ENCODE measurements at places on chromosomes 11 and 22.

DNA sequence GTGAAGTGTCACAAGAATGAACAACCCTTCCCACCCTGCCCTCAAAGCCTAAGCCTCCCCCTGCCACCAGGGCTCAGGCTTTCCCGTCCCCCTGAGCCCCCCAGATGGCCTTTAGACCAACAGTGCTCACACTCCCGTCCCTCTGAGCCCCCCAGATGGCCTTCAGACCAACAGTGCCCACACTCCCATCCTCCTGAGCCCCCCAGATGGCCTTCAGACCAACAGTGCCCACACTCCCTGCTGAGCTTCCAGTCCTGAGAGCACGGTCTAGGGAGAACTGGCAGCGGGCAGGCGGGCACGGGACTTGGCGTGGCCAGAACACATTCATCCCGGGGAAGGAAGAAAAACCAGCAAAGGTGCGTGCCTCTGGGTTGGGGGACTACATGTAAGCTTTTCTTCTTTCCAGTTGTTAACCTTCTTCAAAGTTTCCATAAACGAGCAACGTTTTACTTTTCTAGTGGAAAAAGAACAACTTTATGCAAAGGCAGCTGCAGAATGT is 2.5 kb downstream of the MRGPRG start:
- DNase-seq: no peak

- no peak for DNase-seq
Observed at GRCh38 chr11:127037001-127037400, 36.4 kb upstream of the KIRREL3 start.

GRCh38 chr11:131203040-131203439 is 167.4 kb upstream of the NTM start:
- no peak for DNase-seq

DNA sequence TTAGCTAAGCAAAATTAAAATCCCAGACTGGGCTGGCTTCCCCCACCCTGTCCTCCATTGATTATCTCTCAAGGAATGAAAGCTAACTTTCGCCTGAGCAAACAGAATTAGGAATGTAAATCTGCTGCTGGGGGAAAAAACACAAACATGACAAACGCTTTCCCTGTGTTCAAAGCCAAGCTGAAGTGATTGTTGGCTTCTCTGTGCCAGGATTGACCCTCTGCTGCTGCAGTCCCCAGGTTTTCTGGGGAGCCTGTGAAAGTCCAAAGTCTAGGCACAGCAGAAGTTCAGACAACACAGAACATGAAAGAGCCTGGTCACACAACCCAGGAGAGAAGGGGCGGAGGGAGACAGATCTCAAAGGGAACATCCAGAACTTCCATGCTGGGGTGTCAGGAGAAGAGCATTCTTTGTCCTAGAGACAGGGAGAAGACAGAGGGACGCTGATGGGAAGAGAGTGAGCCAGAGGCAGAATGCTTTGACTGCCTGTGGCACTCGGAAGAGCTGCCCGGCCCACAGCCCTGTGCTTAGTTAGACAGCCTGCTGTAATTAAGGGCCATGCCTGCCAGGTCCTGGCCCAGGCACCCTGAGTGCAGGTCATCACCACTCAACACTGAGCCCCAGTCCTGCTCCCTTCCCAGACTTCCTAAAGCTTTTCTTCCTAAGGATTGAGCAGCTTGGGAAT is 6.9 kb downstream of the PATZ1 start:
- DNase-seq: no peak

- no peak for DNase-seq
Observed at GRCh38 chr11:105078283-105078682, 33.1 kb upstream of the CARD16 start.

DNA sequence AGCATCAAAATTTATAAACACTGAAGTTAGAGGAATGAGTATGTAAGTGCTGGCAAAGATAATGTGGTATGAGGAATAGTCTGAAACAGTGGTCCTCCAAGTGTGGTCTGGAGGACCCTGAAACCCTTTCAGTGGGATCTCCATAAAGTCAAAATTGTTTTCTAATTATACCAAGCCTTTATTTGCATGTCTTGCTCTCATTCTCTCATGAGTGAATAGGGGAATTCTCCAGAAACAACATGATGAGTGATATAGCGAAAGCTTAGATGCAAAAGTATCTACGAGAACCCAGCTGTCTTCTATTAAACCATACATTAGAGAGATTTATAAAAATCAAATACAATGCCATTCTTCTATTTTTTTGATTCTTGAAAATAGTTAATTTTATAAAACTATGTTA is 145.0 kb upstream of the RAG2 start:
- DNase-seq: no peak

- DNase-seq: no peak
Observed at GRCh38 chr11:19243143-19243542, 2.4 kb upstream of the E2F8 start.

- DNase-seq: no peak
Observed at GRCh38 chr22:49613108-49613507, 214.6 kb downstream of the BRD1 start.

GRCh38 chr11:128058580-128059208 is 528.7 kb downstream of the ETS1 start:
- no peak for DNase-seq

DNA sequence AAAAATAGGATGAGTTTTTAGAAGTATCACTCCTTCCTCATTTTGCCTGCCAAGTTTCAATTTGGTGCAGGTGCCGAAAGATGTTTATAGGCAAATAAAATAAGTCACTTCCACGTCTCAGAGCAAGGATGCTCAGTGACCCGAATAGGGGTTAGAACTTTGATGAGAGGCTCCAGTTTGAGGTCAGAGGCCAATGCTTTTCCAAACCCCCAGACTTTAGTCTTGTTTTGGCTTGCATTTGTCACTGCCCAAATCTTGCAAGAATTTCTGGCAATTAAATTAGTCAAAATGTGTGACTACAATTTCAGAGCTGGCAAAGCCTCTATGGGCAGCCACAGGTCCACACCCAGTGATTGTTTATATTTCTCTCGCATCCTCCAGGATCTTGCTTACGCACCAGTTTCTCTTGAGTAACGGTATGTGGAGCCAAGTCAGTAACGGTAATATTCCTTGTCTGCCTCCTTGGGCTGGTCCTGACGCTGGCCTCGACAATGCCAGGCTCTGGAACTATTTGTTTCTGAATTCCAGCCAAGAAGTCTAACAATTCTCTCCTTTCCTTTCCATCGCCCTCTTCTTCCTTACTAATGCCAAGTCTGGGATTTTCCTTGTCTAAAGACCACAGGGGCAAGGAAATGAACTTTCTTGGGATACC is 9.9 kb upstream of the NUP160 start:
- no peak for DNase-seq

Data from suppressor macrophage (primary cell).